Neural progenitor cell (in vitro differentiated cells): ENCODE measurements at places on chromosomes 1 and 21. TPM values are rescaled to one million over a fixed set of nuclear protein-coding genes. Genes with fewer than 3 reads are reported as not detected.

DNA sequence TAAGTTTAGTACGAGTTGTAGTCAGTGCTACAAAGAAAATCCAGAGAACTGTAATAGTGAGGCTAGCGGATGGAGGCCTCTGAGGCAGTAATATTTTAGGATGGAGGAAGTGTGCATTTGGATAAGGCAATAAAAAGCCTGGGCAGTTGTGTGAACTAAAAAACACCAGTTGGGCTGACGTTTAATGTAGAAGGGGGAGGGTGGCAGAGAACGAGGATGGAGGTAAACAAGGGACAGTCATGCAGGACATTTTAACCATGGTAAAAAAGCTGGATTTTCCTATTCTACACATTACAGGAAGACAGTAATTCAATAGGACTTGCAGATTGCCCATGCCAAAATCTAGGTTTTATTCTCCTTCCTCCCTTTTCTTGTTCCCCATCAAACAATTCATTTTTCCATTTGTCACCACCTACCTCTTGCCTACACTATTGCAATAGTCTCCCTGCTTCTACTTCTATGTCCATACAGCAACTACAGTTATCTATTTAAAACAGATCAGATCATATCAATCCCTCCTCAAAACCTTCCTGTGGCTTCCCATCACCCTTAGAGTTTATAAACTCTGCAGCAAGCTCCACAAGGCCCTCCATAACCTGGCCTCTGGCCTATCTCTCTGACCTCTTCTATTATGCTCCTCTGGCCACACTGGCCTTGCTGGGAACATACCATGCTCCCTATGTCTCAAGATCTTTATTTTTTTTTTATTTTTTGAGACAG lies 27.7 kb downstream of the ERO1B start:
- no peak for DNase-seq

- DNase-seq = no peak
Observed at GRCh38 chr1:208852911-208853310, 608.7 kb upstream of the PLXNA2 start.

DNA sequence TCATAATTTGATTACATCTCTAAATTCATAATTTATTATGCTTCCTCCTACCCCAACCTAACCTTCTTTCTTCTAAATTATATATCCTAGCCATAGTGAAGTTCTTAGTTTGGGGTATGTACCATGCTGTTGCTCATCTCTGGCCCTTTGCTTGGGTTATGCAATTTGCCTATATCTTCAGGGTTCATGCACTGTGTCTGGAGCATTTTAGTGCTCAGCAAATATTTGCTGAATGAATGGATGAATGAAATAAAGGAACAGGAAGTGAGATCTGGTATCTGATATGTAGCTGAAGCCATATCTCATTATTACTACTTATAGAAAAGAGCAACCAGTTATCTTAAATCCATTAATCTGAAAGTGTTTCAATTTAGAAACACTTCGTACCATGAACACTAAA lies 137.6 kb downstream of the GPATCH2 start:
- DNase-seq = no peak

DNA sequence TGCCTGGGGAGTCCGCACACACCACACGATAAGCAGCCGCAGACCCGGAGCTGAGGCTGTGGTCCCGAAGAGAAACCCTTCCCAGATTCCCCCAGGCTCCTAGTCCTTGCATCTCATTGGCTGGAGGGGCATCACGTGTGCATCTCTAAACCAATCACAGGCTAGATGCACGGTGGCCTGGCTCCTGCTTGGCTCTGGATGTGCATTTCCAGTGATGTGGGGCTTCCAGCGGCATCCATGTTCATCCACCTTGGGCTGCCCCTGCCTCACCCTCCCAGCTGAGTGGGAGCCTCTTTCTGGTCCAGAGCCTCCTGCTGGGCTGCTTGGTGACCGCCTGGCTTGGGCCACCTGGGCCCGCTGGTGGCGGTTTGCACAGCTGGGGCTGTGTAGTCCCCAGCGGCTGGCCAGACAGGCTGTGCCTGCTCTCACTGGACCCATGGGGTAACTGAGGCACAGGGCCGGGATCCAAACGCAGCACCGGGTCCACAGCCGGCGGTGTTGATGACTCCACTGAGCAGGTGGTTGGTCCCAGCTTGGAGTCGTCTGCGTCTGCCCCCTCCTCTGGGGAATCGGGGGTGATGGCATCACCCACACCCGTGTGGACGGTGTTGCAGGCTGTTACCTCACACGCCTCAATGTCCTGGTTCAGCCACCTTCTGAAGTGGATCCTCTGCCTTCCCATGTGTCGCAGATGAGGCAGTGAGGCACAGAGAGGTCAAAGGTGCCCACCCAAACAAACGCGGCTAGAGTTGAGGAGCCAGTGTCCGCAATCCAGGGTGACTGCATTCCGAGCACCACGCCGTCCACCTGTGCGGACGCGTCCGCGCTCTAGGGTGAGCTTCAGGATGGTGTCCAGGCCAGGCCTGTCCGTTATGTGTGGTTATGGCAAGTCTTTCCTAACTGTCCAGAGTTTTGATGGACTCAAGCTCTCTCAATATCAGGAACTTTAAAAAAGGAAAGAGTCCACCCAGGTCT lies 41.3 kb downstream of the COL6A1 start:
- DNase-seq = no peak

DNA sequence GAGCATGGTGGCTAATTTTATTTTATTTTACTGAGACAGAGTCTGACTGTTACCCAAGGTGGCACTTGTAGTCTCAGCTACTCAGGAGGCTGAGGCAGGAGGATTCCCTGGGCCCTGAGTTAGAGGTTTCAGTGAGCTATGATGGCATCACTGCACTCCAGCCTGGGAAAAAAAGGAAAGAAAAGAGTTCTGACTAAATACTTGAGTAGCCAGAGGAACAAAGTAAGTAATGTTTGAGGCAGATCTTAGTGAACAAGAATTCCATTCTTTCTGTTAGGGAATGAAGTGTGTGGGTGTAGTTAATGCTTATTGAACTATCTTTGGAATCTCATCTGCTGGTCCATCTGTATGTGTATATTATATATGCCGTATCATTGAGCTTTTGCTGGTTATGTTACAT lies 13.1 kb upstream of the EVI5 start:
- DNase-seq = no peak

DNA sequence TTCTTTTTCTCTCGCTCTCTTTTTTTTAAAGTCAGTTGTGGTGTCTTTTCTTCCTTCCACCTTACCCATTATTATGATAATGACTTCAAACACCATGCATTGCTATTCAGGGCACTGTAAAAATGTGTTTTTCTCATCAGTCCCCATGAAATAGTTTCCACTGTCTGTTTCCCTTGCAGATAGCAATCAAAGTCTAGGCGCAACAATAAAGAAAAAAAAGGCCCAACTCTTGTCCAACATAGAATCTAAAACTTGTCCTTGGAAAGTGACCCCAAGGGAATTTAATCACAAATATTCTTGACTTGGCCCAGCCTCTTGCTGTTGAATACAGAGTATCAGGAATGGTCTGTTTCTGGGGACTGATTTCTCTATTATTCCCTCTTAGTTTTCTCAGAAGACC lies 382.5 kb downstream of the PLPP3 start:
- DNase-seq = no peak

Gene NUP210L
- total RNA-seq = not detected in 2 replicates

Gene MAN1C1
- total RNA-seq = 5.3 and 6.8 TPM in 2 replicates

Gene C1orf210
- not detected in 2 replicates for total RNA-seq
